ENCODE measurements at places on chromosomes 1 and 21. TPM values are rescaled to one million over a fixed set of nuclear protein-coding genes. Genes with fewer than 3 reads are reported as not detected.

The SLAMF7 gene
- 1.2 TPM for total RNA-seq

- no peak for DNase-seq
Observed at GRCh38 chr1:218802799-218803198, 370.9 kb upstream of the LYPLAL1 start.

The HES2 gene
- not detected for total RNA-seq

- no peak for DNase-seq
Observed at GRCh38 chr1:202158810-202159533, 1.4 kb downstream of the PTPN7 start.

GRCh38 chr1:157137046-157137407 lies 1.2 kb downstream of the ETV3 start:
- no peak for DNase-seq

The SPATA17 gene
- 0.78 TPM for total RNA-seq

- no peak for DNase-seq
Observed at GRCh38 chr21:41965461-41966013, 11.7 kb upstream of the C2CD2 start.

GRCh38 chr21:18989953-18990495 lies 586.4 kb upstream of the TMPRSS15 start:
- no peak for DNase-seq

The ATP6V1G3 gene
- total RNA-seq, result not detected

Data from cardiac septum (tissue), 1 donor.